A549 treated with AZD2906 at 1 μM for 4 hours (cell line): ENCODE measurements at places on chromosomes 5 and 9. TPM values are rescaled to one million over a fixed set of nuclear protein-coding genes. Genes with fewer than 3 reads are reported as not detected.

The PRDM9 gene
- total RNA-seq: 0.02 TPM in 1 of 5 replicates, not detected in the others

The C9orf43 gene
- 0.30 to 0.73 TPM (median 0.54 TPM) in 5 replicates for total RNA-seq

The PAPPA gene
- 23.2 to 30.4 TPM (median 29.1 TPM) in 5 replicates for total RNA-seq

The ARSI gene
- 30.6 to 37.4 TPM (median 32.4 TPM) in 5 replicates for total RNA-seq

The SOHLH1 gene
- total RNA-seq: 0.05 to 0.08 TPM (median 0.05 TPM) in 3 of 5 replicates, not detected in the others

The PRLR gene
- total RNA-seq: 0.10 to 0.19 TPM (median 0.13 TPM) in 5 replicates

The ARID3C gene
- 0.11 to 0.32 TPM (median 0.17 TPM) in 5 replicates for total RNA-seq

The SWI5 gene
- 36.5 to 45.8 TPM (median 43.0 TPM) in 5 replicates for total RNA-seq

The OR13C8 gene
- total RNA-seq: not detected in 5 replicates

The INSL6 gene
- not detected in 5 replicates for total RNA-seq

The MORN5 gene
- total RNA-seq: not detected in 5 replicates

The GDNF gene
- 0.03 to 0.07 TPM (median 0.05 TPM) in 4 of 5 replicates, not detected in the other for total RNA-seq

The C9 gene
- total RNA-seq: not detected in 5 replicates

The PIP5K1B gene
- 0.04 TPM in 1 of 5 replicates, not detected in the others for total RNA-seq

The NMRK1 gene
- 4.3 to 6.1 TPM (median 5.2 TPM) in 5 replicates for total RNA-seq

The HSD17B4 gene
- total RNA-seq: 52.0 to 65.3 TPM (median 58.1 TPM) in 5 replicates

The ISL1 gene
- total RNA-seq: 0.03 to 0.06 TPM in 2 of 5 replicates, not detected in the others

The SARDH gene
- total RNA-seq: 0.02 to 0.34 TPM (median 0.08 TPM) in 5 replicates

The RGMB gene
- total RNA-seq: 6.5 to 7.3 TPM (median 7.1 TPM) in 5 replicates

The IFNK gene
- 0.06 TPM in 1 of 5 replicates, not detected in the others for total RNA-seq
